ENCODE measurements at places on chromosomes 11 and 22.

- DNase-seq = no peak
These were observed 76.0 kb upstream of the KCNQ1OT1 start for GRCh38 chr11:2775626-2776350.

DNA sequence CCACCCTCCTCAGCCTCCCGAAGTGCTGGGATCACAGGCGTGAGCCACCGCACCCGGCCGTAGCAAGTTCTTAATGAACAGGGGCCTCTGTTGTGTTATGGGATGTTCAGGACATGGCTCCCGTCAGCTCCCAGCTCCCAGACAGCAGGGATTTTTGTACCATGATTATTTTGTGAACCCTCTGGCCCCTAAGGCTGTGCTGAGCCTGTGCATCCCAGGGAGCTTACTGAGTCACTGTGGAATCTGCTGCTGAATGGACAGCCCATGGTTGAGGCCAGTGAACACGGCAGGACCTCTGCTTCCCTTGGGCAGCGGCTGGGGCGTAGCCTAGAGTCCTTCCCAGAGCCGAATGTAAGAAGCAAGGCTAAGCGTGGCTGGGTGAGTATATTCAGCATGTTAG is 245.2 kb downstream of the NTM start:
- no peak for DNase-seq

- no peak for DNase-seq
These were observed 53.8 kb downstream of the CASP12 start for GRCh38 chr11:104844451-104844850.

DNA sequence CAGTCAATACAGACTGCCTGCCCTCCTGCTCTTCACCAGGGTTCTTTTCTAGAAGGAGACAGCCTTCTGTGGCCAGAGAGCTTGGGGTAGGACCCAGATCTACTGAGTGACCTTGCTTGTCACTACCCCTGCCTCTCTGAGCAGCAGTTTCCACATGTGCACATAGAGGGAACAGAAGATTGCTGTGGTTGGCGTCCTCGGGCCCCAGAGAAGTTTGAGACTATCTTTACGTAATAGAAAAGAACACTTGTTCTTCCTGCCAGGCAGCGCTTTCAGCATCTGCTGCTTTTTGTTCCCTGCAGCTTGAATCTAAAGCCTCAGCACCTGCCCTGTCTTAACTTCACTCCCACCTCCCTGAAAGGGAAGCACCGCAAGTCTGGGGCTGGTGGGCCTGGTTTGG is 1.9 kb upstream of the FKBP2 start:
- DNase-seq = no peak

DNA sequence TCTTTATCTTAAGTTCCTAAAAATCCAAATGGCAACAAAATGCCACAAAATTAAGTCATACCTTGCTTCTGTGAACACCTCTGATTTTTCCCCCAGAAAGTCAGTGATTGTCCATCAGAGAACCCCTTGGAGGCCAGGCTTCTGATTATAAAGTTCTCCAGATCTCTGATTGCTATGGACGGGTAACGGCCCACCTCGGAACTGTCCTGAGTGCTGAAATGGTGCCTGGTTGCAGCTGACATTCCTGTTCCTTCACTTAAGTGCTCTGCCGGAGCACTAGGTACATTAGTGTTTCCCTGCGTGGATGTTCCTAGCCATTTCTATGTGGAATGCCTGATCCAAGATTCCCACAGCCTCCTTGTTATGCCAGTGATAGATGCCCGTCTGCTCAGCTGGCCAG is 85.0 kb downstream of the CHST1 start:
- DNase-seq = peak; percentile 62

- no peak for DNase-seq
These were observed 558.1 kb downstream of the INSC start for GRCh38 chr11:15672825-15673224.

DNA sequence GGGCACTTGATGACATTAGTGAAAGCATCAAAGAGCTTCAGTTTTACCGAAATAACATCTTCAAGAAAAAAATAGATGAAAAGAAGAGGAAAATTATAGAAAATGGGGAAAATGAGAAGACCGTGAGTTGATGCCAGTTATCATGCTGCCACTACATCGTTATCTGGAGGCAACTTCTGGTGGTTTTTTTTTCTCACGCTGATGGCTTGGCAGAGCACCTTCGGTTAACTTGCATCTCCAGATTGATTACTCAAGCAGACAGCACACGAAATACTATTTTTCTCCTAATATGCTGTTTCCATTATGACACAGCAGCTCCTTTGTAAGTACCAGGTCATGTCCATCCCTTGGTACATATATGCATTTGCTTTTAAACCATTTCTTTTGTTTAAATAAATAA is 10.6 kb downstream of the REXO2 start:
- no peak for DNase-seq

GRCh38 chr11:10898003-10898762 is 40.3 kb upstream of the ZBED5 start:
- no peak for DNase-seq

GRCh38 chr11:102332611-102332994 is 14.4 kb upstream of the BIRC2 start:
- no peak for DNase-seq

DNA sequence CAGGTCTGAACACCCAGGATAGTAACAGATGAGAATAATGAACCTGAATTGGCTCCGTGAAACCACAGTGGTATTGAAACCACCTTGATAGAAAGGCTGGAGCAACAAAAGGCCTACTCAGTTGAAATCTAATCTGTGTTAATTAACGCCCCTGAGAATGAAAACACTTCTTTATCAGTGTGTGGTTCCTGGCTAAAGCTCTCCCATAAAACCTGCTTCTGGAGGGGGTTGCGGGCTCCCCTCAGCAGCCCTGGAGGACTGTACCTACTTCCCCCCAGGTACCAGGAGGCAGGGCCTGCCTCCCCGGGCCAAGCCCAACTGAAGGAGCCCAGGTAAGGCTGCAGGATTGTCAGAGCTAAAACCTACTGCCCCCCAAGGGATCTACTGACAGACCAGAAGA is 54.6 kb downstream of the PLEKHA7 start:
- DNase-seq = no peak

GRCh38 chr11:119687373-119688046 is 41.5 kb downstream of the NECTIN1 start:
- no peak for DNase-seq

DNA sequence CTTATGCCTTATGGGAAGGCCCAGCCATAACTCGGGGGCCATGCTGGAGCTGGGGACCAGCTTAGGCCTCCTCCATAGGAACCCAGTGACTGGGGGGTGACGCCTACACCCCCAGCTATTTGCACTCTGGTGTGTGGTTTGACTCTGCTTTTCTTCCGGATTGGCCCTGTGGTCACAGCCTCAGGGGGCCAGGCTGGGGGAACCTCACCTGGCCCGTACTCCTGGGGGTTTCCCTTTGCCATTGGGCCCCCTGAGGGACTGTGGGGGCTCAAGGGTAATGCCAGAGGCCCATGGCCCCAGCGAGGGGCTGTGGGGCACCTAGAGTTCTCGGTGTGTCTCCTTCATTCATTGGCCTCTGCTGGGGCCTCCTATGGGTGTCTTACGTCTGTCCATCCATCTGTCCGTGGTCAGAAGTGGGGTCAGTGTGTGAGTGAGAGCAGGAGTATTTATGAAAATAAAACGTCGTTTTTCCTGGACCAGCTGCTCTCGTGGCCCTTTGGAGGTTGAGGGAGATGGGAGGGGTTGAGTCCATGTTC is 6.3 kb upstream of the SH3BP1 start:
- no peak for DNase-seq

GRCh38 chr22:49305966-49306631 is 521.6 kb downstream of the BRD1 start:
- DNase-seq = no peak

- peak; percentile 82 for DNase-seq
These were observed 55.5 kb downstream of the ABTB2 start for GRCh38 chr11:34302046-34302921.

DNA sequence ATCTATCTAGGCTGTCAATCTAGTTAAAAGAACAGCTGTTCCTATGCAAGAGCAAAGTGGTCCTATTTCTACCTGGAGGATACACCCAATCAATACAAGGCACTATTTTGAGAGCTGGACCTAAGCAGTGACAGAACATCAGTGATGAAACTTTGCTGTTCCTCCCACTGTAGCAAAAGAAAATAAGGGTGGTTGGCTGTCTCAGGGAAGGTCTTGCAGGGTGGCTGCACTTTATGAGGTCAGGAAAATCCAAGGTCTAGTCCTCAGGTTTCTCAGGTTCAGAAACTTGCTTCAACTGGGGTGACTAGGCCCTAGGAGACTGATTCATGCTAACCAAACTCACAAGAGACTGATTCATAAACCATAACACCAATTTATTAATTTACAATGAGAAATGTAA is 11.6 kb downstream of the CPSF7 start:
- DNase-seq = peak; percentile 22

DNA sequence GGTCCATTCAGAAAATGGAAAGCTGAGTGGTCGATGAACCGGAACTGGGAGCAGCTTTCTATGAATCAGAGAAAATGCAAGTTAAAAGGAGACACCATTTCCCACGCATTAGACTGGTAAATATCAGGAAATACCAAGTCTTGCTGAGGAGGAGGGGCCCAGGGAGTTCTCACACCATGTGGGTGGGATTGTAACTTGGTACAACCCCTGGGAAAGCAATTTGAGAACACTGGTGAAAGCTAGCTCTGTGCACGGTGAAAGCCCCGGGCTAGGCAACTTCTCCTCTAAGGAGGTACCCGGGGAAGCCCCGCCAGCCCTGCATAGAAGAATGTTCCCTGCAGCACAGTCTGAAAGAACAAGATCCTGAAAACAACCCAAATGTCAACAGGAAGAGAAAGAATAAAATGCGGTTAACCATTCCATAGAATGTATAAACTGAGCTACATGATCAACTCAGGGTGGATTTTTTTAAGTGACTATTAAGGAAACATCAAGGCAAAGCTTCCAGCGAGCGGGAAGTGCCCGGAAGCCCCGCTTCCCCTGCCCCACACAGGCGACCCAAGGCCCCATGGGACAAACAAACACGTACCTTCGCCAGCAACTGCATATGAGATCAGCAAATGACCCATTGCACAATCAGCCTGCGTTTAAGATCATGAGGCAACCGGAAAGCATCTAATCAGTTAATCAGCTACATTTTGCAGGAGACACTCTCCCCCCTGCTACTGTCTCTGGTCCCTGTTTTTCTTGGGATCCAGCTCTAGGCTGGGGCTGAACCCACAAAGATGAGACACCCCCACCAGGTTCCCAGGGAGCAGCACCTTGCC is 11.3 kb downstream of the SHANK2 start:
- peak; percentile 82 for DNase-seq

- no peak for DNase-seq
These were observed 15.2 kb downstream of the FCHSD2 start for GRCh38 chr11:73126804-73127480.

- no peak for DNase-seq
These were observed 293.5 kb downstream of the TMEM135 start for GRCh38 chr11:87331273-87331672.

GRCh38 chr11:83192606-83193245 is 786 bp upstream of the ANKRD42 start:
- DNase-seq = peak; percentile 28

DNA sequence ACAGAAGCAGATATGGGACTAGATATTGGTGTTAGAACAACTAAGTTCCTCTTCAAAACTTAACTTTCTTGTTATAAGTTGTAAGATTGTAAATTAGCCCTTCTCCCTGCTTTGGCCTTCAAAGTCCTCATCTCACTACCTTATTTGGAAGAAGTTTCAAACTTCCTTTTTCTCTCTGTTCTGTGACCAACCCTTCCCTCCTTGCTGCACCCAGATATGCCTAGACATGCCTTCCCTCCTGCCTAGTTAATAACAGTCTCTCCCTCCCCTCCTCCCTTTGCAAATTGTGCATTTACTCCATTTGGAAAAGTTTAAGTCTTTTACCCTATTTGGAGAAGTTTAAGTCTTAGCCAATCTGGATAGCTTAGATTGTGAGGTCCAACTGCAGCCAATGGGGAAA is 4.9 kb downstream of the OR52K2 start:
- no peak for DNase-seq

- DNase-seq = peak; percentile 98
These were observed 378.8 kb downstream of the ETS1 start for GRCh38 chr11:128208329-128209137.

GRCh38 chr22:47804281-47804680 is 1041.8 kb downstream of the TBC1D22A start:
- DNase-seq = no peak

GRCh38 chr11:128905345-128906184 is 14.4 kb downstream of the KCNJ5 start:
- peak; percentile 40 for DNase-seq

- DNase-seq = no peak
These were observed 553.0 kb downstream of the JRKL start for GRCh38 chr11:96942855-96943254.

DNA sequence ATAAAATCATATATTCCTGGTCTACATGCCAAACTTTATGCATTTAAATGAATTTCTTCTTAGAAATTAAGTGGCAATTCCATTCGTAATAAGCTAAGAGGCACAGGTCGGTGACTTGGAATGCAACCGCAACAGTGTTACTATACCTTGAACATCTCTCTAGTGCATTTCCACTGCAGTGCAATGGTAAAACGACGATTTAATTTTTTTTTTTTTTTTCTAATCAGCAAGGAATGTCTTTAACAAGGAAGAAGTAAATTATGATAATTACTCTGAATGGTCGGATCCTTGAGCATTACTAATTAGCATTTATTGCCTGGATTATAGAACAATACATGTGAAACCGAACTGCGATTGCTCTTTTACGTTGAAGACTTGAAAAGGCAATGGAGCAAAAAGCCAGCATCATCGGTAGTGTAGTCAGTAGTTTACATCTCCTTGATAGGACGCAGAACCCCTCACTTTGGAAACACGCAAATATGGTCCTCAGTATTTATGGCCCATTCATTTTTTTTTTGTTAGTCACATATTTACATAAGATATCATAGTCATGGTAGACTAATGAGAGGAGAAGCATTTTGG is 20.2 kb downstream of the BLID start:
- peak; percentile 63 for DNase-seq

DNA sequence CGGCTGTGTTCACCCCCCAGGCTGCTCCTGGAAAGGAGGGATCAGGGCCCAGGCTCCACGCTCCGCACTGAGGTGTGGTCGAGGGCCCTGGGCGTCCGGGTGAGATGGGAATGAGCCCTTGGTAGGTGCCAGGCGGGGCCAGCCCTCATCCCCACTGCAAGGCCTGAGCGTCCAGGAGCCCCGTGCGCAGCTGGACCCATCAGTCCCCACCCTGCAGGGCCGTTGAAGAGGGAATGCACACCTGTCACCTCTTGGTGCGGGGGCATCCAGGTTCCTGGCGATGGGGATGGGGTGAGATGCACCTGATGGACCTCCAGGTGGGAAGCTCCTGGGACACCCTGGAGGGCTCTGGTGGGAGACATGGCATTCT is 72.2 kb downstream of the KCNQ1 start:
- no peak for DNase-seq

DNA sequence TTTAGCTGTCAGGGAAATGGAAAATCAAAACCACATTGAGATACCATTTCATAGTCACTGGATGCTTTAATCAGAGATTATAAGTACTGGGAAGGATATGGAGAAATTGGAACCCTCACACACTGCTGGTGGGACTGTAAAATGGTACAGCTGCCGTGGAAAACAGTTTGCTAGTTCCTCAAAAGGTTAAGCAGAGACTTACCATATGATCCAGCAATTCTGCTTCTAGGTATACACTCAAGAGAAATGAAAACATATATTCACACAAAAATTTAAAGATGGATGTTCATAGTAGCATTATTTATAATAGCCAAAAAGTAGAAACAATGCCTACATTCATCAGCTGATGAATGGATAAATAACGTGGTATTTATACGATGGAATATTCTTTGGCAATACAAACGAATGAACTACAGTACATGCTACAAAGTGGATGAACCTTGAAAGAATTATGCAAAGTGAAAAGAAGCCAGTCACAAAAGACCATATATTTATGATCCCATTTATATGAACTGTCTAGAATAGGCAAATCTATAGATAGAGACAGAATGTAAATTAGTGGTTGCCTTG is 23.0 kb downstream of the RNF121 start:
- DNase-seq = no peak
